ENCODE measurements at places on chromosomes 5 and 9.
A peak's percentile ranks its signal among the peaks of the same experiment; 100 is the strongest.

DNA sequence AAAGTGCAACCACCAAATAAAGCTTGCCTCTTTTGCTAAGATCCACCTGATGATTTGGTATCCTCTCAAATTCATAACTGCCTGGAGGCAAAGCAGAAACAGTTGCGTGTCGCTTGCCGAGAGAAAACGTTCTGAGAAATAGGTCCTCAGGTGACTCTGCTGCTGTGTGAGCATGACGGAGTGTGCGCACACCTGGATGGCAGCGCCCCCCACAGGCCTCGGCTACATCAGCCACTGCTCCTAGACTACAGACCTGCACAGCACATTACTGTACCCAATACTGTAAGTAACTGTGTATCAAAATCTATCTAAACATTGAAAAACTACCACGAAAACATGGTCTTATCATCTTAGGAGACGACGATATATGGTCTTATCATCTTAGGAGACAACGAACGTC, 87.4 kb downstream of the CAMSAP1 start:
- no peak for DNase-seq

GRCh38 chr5:68440651-68441050, 225.1 kb downstream of the PIK3R1 start:
- no peak for DNase-seq

GRCh38 chr9:100352201-100352726, 478 bp downstream of the TEX10 start:
- peak; percentile 43 for DNase-seq

DNA sequence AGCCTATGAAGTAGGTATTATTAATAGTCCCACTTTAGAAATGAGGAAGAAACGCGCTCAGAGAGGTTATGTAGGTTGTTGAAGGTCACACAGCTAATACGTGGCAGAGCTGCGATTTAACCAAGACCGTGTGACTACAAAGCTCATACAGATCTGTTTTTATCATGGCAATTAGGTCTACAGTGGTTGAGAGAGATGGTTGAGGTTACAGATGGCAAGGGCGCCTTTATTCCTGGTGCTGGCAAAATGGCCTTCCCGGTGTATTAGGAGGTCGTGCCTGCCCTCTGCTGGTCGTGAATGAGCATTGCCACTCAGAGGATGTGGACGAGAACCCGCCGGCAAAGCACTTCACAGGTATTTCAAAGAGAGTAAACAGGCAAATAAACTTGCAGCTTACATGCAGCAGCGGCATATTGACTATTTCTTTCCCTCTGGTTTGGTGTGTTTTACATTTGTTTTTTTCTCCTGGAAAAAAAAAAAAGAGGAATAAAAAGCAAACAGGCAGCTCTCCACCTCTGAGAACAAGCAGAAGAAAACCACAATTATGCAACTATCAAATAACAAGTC, 65.3 kb upstream of the EGFLAM start:
- peak; percentile 69 for DNase-seq

GRCh38 chr9:89872913-89873707, 268.3 kb downstream of the GADD45G start:
- no peak for DNase-seq

GRCh38 chr9:126471084-126471624, 142.6 kb upstream of the LMX1B start:
- DNase-seq: peak; percentile 72

- no peak for DNase-seq
These were observed 70.3 kb downstream of the DAPK1 start for GRCh38 chr9:87567983-87568382.

DNA sequence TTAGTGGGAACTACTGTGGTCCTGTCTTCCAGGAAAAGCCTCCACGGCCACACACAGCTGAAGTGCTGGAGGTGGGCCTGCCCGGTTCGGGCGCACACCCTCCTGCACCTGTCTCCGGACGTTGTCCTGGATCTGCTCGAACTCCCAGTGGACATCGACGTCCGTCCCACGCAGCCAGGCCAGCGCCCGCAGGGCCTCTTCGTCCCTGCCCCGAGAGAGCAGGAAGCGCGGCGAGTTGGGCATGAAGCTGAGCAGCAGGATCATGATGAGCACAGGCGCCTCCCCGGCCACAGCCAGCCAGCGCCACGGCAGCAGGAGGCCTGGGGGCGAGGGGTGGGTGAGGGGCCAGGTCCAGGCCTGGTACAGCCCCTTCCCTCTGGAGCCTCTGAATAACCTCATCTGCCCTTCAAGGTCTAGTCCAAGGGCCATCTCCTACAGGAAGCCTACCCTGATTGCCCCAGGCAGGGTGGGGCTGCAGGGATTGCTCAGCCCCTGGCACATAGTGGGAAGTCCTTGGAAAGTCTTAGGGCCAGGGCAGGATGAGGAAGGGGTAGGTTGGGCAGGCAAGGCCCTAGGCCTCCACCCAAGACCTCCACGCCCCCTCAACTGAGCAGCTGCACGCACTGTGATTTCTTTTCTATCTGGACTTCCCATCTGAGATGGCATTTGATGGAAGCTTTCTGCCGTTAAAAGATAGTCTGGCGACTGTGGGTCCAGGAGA, 3.4 kb downstream of the SLC2A6 start:
- no peak for DNase-seq

- DNase-seq: peak; percentile 11
These were observed 27.5 kb downstream of the SREK1 start for GRCh38 chr5:66171349-66172344.

GRCh38 chr5:178067755-178068154, 45.6 kb upstream of the N4BP3 start:
- no peak for DNase-seq

DNA sequence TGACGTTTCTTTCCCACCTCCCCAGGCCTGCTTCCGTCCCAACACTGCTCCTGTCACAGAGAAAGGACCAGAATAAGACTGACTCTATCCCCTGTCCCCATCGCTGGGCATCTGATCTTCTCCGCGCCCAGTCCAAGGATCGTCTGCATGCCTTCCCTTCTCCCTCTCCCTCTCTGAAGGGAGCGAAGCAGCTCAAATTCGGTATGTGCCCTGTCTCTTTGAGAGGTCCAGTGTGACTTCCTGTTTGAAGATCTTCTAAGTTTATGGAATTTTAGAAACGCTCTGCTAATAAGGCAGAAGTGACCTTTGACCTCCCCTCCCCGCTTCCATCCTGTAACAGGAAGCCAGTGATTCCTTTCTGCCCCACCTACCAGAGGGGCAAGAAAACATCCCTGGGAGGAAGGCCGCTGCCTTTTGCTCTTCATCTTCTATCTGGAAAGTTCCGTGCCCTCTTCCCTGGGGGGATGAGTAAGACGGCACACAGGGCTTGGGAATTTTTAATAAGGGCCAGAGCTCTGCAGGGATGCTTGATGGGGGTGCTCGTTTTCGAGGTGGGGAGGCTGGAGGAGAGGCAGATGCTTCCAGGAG, 40.7 kb upstream of the RNU6ATAC start:
- DNase-seq: no peak

DNA sequence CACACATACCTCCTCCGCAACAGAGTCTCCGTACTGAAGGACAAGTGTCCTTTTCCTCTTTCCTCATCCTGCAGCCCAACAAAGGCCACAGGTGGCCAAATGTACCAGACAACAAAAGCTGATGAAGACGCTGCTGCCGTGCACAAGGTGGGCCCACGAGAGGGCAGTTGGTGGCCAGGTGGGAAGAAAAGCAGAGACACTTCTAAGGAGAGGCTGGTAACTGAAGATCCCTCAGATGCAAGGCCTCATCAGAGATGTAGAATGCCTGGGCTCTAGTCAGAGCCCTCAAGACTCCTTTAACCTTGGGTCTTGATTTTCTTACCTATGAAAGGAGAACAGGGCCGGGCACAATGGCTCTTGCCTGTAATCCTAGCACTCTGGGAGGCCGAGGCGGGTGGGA, 75.7 kb downstream of the NRG2 start:
- no peak for DNase-seq

GRCh38 chr9:98720402-98720801, 11.7 kb upstream of the GABBR2 start:
- DNase-seq: no peak

DNA sequence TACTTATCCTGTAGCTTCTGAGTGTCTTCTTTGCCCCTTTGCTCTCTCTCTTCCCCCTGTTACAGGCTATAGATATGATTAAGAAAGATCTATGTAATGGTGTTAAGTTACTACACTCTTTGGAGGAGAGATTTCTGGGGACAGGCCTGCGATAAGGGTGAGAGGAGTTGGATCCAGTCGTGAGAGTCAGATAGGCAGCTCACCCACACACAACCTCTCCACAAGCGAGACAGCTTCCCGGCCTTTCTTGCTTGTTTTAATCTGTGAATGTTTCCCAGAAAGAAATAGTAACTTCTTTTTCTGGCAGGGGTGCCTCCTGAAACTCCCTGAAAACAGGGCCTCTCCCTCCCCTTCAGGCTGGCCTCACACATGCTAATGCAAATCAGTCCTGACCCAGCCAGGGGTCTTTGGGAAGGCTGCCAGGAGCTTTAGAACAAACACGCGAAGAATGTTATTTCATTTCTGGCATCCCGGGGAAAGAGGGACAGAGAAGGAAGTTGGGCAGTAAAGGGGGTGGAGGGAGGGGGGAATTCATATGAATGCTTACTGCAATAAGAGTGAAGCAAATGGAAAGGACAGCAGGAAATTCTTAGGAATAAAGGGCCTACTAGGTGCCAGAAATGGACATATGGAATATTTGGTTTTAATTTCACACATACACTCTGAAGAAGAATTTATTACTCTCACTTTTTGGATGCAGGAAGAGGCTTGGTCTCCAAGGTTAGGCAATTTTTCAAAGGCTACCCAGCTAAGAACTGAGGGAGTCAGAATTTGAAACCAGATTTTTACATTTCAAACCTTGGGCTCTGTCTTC, 215.8 kb upstream of the TRIM32 start:
- DNase-seq: no peak

GRCh38 chr5:107820429-107820828, 149.7 kb upstream of the EFNA5 start:
- DNase-seq: no peak

- DNase-seq: peak; percentile 27
These were observed 52.7 kb upstream of the TJP2 start for GRCh38 chr9:69121155-69122081.

GRCh38 chr5:93583768-93584595, 960 bp downstream of the NR2F1 start:
- DNase-seq: peak; percentile 39

- DNase-seq: no peak
These were observed 67.5 kb downstream of the F2RL2 start for GRCh38 chr5:76555717-76556116.

GRCh38 chr5:140222416-140222815, 47.4 kb downstream of the CYSTM1 start:
- DNase-seq: no peak
